ENCODE measurements at places on chromosomes 11 and 22.

DNA sequence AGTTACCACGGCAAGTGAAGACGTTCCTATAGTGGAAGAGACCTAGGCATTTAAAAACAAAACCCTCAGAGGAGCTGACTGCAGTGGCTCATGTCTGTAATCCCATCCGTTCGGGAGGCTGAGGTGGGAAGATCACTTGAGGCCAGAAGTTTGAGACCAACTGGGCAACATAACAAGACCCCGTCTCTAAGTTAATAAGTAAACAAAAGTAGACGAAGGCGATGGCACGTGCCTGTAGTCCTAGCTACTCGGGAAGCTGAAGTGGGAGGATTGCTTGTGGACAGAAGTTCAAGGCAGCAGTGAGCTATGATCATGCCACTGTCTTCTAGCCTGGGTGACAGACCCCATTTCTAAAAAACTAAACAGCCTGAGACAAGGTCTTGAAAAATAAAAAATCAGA lies 3.8 kb upstream of the ADSL start:
- no peak for DNase-seq

- no peak for DNase-seq
Measured at GRCh38 chr11:74299015-74299414, 12.4 kb downstream of the P4HA3 start.

- DNase-seq, result no peak
Measured at GRCh38 chr22:48941033-48941902, 886.4 kb downstream of the BRD1 start.

- DNase-seq, result peak; percentile 18
Measured at GRCh38 chr11:14320020-14320419, 39.0 kb downstream of the RRAS2 start.

DNA sequence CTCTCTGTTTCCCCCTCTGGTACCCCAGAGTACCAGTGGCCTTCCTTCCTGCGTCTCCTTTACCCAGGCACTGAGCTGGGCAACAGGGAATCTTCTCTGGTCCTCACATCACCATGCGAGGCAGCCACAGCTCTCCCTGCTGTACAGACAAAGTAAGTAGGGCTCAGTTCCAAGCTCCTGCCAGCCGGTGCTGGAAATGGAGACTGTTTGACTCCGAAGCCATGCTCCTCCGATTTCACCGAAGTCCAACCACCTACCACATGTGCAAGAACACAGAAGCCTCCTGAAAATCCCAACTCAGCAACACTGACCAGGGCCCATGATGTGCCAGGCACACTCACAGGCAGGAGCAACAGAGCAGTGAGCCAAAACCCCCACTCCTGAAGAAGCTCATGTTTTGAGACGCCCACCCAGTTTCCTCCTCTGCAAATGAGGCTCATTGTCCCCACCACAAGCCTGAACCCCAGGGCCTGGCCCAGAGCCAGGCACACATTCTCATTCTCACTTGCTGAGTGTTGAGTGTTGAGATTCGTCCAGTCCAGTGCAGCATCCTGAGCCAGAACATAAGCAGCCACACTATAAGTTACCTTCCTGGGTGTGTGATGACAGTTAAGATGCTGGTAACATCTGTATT lies 156.0 kb downstream of the MPPED1 start:
- no peak for DNase-seq

- DNase-seq, result no peak
Measured at GRCh38 chr11:2446590-2447252, 1.9 kb downstream of the KCNQ1 start.
